HuH-7 (cell line): ENCODE measurements at places on chromosomes 2 and 18.

DNA sequence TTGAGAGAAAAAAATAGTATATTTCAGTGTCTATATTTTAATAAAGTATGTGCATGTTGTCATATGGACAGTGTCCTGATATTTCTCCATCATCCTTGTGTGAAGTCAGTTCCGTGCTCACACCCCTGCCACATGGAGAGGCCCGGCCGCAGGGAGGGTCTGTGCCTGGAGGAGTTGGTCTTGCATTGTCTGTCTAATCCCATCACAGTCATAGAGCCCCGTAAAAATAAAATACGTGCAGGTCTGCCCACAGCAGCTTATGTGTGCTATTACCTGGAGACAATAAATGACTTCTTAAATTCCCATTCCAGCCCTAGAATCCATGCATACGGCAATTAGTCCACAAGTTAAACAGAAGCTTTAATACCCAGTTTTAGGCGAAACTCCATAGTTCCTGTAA is 20.1 kb downstream of the MAPRE2 start:
- DNase-seq: no peak

GRCh38 chr2:8391584-8391983 is 290.3 kb upstream of the ID2 start:
- DNase-seq: no peak

DNA sequence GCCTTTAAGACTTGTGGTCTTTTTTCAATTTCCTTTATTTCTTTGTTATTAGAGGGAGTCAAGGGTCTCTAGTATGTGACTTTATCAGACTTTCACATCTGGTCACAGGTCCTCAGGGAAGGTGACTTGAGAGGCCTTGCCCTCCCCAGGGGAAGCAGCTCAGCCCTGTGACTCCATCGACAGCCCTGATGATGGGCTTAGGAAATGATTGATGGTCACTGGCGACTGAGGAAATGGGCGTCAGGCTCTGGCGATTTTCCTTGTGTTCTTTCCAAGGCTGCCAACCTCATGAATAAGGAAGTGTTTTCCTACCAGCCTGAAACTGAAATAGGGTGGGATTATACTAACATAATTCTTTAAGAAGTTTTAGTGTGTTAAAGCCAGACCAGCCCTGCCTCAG is 21.1 kb downstream of the SERPINE2 start:
- DNase-seq: no peak

DNA sequence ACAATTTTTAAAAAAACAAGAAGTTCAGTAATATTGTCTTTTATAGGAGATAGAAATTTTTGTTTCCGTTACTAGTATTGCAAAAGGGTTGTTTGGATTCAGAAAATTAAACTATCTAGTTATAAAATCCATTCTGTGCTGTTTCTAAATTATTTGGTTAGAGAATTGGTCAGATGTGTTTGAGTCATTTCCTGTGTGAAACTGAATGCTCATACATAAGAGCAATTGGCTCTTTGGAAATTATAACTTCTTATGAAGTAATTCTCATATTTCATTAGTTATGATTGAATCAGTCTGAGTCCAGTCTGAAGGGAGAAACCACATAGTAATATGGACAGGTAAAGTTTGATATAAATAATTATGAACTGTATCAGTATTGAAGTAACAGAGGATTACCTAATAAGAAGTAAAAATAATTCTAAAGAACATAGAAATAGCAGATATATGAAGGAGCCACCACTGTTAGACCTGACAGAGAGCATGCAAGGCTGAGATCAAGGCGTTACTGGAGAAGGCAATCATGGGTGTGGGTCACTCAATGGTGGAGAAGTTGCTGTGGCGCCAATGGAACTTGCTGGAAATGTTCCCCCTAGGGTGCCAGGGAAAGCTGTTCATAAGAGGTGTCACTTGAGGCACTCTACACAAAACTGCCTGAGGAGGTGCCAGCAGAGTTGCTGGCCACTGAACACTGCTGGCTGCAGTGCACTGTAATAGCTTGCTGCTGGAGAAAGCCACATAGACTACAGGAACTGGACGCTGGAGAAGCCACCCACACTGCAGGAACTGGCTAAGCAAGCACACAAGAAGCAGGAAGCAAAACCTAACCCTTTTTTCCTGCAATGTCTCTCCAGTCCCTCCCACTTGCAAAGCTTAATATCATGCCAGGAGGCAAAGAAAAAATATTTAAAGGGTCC is 18.0 kb upstream of the FAP start:
- no peak for DNase-seq
